NCI-H774 (cell line): ENCODE measurements at places on chromosomes 16 and 17.

DNA sequence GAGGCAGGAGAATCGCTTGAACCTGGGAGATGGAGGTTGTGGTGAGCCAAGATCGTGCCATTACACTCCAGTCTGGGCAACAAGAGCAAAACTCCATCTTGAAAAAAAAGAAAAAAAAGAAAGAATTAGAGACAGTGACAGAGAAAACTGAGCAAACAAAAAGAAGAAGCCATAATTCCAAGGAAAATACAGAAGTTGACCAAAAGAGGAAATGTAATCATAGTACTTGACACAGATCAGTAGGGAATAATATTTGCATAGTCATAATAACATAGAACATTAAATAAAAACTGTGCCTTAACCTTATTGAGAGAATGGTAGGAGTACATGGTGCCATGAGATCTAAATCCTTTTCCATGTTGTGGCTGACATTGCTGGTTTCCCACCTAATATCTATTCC, 14.7 kb upstream of the USP31 start:
- no peak for DNase-seq

DNA sequence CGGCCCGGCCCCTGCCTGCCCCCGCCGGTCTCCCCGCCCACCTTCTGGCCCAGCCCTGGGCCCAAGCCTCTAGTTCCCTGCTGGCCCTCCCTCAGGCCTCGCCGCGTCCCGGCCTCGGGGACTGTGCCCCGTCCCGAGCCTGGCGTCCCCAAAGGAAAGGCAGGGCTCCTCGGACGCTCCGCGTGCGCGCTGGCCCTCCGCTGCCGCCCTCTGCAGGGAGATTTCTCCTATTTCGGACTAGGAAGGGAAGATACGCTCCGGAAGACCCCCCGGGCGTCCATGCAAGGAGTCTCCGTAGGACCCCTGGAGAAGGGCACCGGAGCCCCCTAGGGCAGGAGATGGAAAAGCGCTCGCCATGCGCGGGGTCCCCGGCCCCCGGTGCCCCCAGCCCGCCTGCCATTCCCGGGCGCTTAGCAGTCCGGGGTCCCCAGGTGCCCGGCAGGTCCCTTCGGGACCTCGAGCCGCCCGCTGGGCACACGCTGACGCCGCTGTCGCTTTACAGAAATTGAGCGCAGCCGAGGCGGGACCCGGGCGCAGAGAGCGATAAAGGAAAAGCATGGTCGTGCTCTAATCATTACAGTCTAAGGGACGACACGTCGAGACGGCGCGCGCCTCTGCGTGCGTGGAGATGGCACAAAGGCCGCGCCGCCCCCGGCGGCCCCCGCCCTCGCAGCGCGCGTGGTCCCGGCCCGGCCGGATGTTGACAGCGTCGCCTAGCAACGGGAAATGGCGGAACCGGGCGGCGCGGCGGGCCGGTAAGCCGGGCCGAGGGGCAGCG, at the start of gene CCDC40:
TSS of gene CCDC40 (plus strand) at position 706 of the 778 bp plus-strand sequence. CDS start at position 727, 21 bp downstream.
- peak; percentile 90 for DNase-seq

DNA sequence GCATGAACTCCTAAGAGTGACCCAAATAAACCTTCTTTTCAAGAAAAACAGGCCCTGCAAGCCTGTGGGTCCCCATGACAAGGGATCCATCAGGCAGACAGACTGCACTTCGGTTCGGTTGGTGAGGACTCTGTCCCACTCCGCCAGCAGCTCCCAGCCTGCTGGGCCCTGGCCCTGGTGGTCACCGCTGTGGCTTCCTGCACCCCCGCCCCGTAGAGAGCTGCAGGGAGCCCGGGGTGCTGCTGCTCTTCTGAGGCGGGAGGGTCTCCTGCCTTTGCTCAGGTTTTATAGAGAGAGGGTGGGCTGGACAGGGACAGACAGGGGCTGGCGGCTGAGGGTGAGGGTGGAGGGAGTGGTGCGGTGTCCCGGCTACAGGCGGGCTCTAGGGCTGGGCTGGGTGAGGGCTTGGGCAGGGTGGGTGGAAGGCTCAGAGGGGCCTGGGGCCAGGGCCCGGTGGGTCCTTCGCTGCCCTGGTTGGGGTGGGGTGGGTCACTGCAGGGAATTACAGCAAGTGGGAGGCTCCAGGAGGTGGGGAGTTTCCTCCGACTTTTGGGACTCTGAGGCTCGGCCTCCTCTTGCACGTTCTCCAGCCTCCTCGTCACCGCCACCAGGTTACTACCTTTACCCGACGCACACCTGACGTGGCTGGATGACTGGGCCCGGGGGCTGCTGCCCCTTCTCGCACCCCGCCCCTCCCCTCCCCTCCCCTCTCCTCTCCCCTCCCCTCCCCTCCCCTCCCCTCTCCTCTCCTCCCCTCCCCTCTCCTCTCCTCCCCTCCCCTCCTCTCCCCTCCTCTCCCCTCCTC, 90.2 kb upstream of the CBX4 start:
- no peak for DNase-seq

GRCh38 chr17:58680038-58680369, 11.8 kb downstream of the TEX14 start:
- no peak for DNase-seq

DNA sequence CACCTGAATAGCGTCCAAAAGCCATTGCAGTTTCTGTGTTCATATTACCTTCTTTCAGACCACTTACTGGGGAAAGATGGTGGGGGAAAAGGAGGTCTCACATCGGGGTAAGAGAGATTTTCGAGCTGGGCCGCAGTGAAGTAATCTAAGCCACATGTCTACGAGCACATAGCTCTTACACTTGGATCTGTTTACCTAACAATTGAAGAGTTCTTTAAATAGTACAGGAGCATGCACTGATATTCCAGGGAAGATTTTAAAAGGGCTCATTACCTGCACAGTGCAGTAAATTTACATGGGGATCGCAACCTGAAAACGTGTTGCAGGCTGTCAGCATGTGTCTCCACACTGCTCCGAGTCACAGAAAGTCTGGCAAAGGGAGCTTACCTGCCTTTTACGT, 12.6 kb downstream of the MAF start:
- no peak for DNase-seq

DNA sequence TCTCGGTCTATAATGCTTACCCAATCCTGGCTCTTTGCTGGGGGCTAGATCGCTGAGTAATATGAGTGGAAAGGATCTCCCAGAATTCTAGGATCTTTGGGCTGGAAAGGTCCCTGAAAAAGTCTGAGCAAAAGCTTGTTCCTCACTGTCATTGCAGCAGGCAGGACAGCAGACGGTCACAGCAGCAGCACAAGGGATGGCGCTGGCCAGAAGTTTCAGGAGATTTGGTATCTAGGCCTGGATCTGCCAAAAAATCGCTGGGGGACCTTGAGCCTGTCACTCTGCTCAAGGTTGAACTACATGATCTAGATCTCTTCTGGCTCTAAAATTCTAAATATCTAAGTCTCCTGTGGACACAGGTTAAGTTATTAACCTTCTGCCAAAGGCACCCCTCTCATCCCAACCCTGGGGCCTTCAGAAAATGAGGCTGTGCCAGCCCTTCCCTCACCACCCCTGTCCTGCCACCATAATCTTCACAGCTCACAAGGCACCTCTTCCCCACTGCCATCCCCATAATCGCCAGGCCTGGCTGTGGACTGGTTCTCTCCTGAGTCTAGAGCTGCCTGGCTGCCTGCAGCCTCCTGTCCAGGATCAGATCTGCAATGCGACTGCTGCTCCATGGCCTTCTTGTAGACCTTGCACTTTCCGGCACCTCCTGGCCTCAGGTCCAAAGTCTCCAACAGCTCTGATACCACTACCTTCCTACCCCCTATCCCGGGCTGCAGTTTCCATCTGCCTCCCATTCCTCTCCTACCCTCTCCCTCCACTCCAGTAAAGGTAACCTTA, 10.2 kb downstream of the MYO18A start:
- no peak for DNase-seq

GRCh38 chr16:6374821-6375220, 957.8 kb upstream of the RBFOX1 start:
- DNase-seq, result no peak

- DNase-seq, result no peak
Observed at GRCh38 chr16:77424871-77425604, 9.8 kb downstream of the ADAMTS18 start.

DNA sequence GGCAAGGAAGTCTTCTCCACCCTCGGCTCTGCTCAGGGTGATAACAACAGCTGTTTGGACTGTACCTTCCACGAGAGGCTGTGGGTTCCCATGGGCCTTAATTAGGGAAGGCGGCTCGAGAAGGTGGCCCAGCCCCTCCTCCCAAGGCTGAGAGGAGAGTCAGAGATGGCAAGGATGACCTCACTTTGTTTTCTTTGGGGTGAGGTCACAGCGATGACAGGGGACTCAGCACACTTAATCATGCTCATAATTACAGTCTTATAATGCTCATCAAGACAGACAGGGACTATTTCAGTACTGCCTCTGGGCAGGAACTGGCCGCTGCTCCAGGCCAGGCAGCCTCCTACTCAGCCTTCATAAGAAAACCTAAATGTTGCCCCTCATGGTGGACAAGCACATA, 19.7 kb downstream of the WFDC1 start:
- no peak for DNase-seq

GRCh38 chr17:8867361-8867981, at the start of gene PIK3R6:
TSS of gene PIK3R6 (minus strand) at chr17:8867674. CDS start at chr17:8849794, 17,880 bp downstream.
- DNase-seq, result no peak

GRCh38 chr17:83151442-83152226, 72.2 kb downstream of the METRNL start:
- DNase-seq, result no peak

DNA sequence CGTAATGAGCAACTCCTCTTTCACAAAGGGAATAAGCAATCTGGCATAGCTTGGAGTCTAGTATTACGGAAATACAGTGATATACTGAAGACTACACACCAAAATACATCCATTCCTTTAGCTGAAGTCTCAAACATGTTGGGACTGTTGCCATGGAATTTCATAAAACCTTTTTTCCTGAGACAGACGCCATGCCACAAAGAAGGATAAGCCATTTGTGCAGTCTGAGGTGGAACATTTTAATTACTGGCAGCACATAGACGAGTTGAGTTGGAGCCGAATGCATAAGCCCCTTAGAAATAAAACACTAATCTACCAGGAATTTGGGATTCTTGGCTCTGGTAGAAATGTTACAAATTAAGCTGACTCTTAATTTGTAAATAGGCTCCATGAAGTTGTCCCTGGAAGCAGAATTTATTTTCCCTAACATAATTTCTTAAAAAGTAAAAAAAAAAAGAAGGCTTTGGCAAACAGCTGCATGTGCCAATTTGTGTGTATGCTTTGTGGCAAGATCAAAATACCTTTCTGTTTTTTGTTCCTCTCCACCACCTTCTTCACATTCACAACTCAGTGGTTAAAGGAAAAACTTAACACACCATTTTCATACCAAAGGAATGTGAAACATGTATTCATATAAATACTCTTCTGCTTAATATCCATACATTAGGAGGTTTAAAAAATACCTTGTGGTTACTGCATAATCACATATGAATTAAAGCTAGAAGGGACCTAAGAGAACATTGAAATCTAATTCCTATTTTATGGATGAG, 25.5 kb downstream of the GRB7 start:
- no peak for DNase-seq

DNA sequence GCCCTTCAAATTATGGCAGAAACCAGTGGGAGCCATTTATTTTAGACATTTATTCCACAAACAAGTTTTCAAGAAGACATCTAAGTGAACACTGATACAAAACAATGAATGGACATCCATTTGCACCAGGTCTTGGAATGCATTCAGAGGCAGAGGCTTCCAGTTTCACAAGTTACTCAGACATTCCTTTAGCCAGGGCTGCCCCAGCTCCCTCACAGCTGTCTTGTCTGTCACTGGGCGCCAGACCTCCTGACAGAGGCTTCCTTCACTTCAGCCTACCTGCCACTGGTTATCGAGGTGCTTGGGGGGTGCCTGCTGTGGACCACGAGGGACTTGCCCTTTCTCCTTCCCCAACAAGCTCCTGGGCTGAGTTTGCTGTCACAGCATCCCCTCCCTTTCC, 19.2 kb downstream of the AQP8 start:
- no peak for DNase-seq

DNA sequence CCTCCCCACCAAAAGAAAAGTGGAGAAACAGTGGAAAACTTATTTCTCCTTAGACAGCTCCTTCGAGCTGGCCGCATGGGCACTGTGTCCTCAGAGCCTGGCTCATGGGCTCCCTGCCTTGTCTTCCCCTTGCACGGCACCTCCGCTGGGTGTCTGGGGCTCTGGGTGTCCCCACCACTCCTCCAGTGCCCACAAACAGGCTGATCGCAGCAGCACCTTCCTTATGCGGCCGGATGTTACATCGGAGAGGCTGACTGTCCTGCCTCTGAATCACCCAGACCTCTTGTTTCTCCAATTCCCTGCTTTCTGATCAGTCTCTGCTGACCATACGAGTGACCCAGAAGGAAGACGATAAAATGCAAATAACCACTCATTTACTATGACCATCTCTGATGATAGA, 121.7 kb downstream of the SLC39A11 start:
- DNase-seq, result no peak

DNA sequence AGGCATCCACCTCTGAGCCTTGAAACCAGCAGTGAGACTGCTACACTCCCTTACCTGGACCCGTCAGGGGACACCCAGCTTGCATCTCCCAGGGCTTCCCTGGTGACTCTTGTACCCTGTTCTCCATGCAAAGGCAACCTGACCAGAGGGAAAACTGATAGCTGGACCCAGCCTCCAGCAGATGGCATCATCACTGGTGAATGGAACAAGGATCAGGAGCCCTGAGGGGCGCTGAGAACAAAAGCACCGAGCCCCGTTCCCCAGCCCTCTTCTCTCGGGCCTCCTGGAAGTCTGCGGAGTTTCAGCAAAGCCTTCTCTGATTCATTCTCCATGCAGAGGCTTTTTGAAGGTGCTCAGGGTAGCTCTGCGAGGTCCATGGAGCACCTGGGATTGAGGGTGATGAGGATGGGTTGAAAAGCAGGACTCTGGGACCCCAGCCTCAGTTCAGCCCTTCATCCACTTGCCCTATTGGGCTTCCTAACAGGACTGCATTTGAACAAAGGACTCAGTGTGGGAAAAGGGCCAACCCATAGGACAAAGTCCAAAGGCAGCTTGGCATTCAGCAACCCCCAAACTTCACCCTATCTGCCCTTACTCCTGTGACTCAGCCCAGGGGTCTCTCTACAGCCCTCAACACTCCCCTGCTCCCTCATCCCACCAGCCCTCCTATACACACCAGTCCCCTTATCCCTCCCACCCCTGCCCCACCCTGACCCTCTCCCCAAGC, 45.0 kb upstream of the LHX1 start:
- no peak for DNase-seq

DNA sequence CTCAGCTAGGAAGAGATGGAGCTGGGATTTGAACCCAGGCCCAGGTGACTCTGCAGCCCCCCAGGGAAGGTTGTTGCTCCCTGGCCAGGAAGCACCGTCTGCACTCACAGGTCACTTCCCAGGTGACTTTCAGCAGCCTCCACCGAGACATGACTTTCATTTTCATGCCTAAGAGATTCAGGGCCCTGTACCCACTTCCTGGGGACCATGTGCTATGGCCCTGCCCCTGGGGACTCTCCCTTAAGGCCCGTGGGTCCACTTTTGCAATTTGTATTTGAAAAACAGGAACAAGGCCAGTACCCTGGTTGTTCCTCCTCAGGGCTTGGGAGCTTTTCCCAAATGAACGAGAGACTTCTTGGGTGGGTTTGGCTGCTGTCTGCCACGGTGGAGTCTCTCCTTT, 191.0 kb downstream of the IRF8 start:
- DNase-seq, result no peak

GRCh38 chr17:16922386-16923096, 49.4 kb downstream of the TNFRSF13B start:
- no peak for DNase-seq

GRCh38 chr17:12110906-12111305, 90.2 kb downstream of the MAP2K4 start:
- no peak for DNase-seq

- DNase-seq, result no peak
Observed at GRCh38 chr17:36657390-36657762, 56.0 kb downstream of the MRM1 start.
